Renal cortical epithelial cell (primary cell): ENCODE measurements at places on chromosomes 12 and 14. TPM values are rescaled to one million over a fixed set of nuclear protein-coding genes. Genes with fewer than 3 reads are reported as not detected.

GRCh38 chr12:97275728-97276590 is 186.6 kb upstream of the RMST start:
- DNase-seq, result no peak

DNA sequence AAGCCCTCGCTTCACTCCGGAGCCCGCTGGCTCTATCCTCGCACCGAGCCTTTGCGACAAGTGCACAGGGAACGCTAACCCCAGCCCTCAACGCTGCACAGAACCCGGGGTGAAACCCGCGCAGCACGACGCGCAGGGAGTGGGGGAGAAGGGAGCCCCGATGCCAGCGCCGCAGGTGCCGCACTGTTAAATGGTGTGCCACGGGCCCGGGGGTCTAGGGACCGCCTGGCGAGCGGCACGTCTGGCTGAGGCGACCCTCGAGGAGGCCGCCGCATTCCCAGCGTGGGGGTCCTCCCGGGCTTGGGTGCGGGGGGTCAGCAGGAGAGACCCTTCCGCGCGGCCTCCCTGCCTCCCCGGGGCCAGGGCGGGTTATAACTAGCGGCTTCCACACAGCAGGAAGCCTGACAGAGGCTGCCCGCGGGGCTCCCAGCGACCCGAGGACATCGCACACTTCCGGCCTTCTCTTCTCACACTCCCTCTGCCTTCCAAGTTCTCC is 23.8 kb upstream of the LRTM2 start:
- DNase-seq, result no peak

DNA sequence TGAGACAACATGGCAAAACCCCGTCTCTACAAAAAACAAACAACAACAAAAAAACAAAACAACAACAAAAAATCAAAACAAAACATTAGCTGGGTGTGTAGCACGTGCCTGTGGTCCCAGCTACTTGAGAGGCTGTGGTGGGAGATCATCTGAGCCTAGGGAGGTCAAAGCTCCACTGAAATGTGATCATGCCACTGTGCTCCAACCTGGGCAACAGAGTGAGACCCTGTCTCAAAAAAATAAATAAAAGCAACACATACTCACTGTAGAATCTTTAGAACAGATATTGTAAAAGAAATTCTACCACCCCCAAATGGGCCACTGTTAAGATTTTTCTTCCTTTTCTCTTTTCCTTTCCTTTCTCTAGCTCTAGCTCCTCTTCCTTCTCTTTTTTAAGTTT is 26.3 kb downstream of the SLC38A1 start:
- DNase-seq, result no peak

Gene SERPINA10
- not detected in 2 replicates for total RNA-seq
